NCI-H1694 treated with DMSO at 0.1 percent for 48 hours (cell line): ENCODE measurements at places on chromosomes 5 and 9.

GRCh38 chr5:122462486-122462885, 150.4 kb downstream of the SNCAIP start:
- DNase-seq = no peak

DNA sequence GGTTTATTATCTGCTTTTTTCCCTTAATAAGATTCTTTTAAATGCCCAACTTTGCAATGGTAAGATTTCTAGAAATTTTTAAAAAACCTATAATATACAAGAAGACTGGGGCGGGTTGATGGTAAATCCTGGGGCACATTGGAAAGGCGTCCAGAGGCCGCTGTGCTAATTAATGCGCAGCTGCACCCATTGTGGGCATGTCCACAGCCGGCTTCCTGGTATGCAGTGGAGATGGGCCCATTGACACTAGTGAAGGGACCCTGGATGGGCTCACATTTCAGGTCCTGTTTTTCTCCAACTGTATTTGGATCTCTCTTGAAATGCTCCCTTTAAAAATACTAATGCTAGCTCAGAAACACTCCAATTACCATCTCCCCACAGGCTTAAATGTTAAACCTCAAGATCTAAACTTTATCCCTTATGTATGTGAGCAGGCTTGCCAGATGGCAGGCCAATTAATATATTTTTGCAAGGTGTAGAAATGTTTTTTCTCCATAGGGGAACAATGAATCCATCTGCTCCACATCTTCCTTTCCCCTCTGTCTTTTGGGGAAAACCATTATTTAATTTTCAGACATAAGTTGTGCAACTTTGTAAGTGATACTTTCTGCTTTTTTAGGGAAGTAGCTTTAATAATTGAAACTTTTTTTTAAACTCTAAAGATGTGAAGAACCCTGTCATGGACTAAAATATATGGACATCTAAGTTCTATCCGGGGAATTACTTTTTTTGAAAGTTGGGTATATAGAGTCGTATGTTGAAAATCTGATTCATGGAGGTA, 177.3 kb downstream of the CD180 start:
- DNase-seq = no peak

DNA sequence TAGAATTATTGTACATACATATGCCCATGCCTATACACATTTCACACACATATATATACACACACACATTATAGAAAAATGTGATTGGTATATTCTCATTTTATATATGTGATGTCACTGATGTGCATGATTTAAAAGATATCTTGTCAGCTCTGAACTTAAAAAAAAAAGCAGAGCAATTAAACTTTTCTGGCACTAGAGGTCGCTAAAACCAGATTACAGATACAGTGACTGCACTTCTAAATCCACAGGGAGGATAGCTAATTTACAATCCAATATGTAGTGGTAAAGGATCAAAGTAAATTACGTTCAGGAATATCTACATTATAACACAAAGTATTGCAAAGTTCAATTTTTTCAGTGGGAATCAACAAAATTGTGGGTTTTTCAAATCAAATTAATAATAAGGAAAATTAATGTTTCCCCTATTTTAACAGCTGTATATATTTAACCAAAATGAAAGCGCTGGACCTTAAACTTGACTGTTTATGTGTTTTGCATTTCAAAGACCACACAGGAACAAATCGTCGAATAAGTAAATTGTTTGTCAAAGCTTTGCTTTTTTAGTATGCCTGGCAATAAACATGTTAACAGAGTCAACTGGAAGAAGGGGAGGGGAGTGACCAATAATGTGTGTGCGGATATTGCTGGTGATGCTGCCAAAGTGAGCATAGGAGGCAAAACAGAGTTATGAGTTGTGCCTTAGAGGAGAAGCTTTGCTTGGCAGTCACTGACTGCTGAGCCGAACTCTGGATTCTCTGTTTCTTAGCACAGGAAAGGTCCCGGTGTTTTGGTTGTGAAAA, 1201.4 kb upstream of the C9orf72 start:
- peak; percentile 56 for DNase-seq

DNA sequence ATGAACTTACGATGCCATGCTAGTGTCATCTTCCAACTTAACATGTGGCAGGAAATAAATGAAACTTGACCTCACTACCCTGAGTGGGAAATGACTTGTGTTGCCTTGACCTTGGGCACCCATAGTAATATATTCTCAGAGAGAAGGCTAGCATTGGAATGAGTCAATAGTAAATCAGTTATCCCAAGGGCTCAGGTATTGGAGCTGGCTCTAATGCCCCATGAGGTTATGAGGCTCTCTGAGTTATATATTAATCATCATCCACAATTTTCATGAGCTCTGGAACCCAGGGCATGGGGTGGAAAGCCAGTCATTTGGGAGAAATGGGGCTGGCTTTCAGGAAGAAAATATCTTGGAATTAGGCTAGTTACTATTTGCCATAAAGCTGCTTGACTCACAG, 42.4 kb upstream of the SMIM32 start:
- no peak for DNase-seq

- DNase-seq = no peak
These were observed 235.7 kb downstream of the ICE1 start for GRCh38 chr5:5658226-5658625.

DNA sequence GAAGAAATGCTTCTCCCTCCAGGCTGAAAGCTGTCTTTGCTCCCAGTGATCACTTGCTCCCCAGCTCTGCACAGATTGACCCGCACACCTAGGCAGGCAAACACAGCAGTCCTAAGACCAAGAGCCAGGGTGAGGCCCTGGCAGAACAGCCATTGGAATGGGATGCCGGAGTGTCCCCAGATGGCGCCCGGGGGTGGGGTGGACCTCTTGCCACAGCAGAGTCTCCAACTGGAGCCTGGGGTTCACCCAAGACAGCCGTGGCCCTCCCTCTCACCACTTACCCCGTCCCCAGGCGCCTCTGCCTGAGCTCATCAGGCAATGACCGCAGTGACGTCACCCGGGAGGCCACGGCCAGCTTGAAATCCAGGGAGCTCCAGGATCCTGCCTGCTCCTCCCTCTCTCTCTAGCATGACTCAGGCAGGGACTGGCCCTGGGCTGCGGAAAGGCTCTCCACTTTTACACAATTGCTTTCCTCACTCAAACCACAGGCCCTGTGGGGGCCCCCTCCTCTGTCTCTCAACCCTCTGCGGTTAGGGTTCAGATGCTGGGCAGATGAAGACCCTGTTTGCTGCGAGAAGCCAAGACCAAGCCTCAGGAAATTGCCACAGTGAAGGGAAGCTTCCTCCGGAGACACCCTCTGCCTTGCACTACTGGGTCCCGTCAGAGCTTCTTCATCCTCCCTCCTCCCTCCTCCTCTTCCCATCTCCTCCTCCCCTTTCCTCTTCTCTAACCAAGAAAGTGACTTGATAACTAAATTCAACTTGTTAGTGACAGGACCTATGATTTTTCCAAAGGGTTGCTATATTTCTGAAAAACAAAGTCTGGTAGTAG, 24.3 kb upstream of the PTGES start:
- peak; percentile 9 for DNase-seq

DNA sequence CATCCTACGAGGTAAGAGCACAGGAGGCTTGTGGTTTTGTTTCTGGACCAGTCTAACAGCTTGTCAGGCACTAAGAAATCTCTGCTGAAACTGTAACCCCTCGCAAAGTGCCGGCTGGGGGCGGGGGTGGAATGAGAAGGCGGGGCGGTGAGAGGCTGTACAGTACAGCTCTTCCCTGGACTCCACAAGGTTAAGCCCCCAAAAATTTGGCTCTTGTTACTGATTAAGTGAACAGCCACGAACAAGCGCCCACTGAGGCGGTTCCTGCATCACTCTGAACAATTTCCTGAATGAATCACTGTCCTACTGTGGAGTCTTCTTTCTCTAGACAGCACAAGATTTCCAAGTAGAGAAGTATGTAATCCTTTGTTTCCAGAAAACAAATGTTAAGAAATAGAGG, 6.8 kb downstream of the FBP2 start:
- DNase-seq = no peak

DNA sequence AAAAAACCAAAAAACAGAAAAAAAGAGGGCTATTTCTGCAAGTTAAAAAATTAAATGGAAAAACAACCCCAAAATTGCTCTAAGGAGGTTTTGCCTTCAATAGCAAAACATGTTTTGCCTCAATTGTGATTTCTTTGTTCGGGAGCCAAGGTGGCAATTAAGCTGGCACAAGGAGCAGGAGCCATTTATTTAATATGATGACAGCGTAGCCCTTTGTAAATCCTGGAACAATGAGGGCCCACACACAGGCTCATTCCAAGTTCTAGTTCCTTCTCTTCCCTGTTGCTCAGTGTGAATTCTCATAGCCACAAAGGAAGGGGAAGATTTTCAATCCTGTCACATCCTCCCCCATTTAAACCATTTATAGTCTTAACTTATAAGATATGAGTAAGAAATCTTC, 353.2 kb downstream of the PDE4D start:
- DNase-seq = no peak

- peak; percentile 5 for DNase-seq
These were observed 186.9 kb downstream of the RGS3 start for GRCh38 chr9:113650207-113651131.

GRCh38 chr9:113640418-113640817, 176.9 kb downstream of the RGS3 start:
- DNase-seq = no peak

GRCh38 chr5:54388811-54389210, 66.7 kb upstream of the HSPB3 start:
- DNase-seq = no peak

GRCh38 chr5:80083101-80083890, 48.1 kb downstream of the THBS4 start:
- DNase-seq = peak; percentile 74

GRCh38 chr5:144036476-144036875, 134.0 kb downstream of the YIPF5 start:
- no peak for DNase-seq

GRCh38 chr9:97470076-97470475, 31.4 kb upstream of the TMOD1 start:
- peak; percentile 7 for DNase-seq

DNA sequence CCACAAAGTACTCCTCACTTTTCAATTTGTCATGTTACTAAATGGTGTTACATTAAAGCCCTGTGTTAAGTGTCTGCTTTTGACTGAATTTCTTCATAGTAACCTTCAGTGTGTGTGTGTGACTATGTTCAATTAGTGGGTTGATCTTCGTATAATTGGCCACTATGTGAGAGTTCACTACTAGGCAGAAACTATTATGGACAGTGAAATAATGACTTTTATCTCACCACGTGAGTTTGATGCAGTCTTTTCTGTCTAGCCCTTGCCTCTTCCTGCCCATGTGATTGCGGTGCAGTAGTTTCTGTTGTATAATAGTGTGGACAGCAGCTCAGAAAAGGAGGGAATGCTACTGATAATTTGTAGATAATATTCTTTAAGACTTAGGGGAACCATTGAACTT, 1.8 kb upstream of the MAML1 start:
- DNase-seq = no peak

DNA sequence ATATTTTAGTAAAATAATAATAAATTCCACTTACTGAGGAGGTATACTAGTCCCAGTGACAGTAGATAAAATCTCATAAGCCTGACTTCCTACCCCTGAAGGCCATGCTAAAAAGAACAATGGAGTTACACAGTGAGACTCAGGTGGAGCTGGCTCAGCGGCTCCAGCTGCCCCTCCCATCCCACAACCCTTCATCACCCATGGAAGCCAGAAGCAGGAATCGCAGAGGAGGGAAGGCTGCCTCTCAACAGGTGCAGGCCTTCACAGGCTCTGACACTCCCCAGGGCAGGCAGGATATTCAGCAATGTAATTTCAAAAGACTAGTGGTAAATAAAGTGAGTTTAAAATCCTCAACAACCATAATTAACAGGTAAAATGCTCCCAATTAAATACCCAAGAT, 67.5 kb downstream of the FANCC start:
- no peak for DNase-seq

- DNase-seq = no peak
These were observed 25.9 kb upstream of the IL17B start for GRCh38 chr5:149404746-149405549.

GRCh38 chr5:32627219-32627870, 42.0 kb downstream of the SUB1 start:
- no peak for DNase-seq

DNA sequence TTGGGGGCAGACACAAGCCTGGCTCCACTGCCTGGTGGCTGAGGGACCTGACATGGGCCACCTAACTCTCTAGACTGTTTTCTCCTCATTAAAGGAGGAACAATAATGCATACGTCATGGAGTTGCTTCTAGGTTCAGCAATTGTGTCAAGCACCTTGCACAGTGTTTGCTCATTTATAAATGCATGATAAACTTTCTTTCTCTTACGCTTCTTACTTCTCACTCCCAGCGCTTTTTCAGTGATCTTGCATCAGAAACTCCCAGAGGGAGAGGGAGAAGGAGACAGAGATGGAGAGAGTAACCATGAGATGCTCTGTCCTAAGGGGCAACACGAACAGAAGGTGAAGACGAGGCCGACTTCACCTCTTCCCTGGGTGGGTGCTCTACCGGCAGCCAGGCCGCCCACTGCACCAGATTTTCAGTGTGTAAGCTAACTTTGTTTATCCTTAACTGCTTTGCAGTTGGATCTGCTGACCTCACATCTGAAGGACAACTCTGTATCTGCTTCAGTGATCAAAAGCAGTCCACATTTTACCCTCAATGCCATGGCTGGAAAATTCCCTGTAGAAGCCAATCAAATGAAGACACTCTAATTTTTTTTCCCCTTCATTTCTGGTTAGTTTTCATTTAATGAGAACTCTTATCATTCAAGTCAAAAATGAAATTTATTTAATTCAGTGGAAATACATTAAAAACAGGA, 35.3 kb downstream of the MED27 start:
- DNase-seq = no peak

GRCh38 chr5:111135946-111136345, 43.8 kb downstream of the WDR36 start:
- no peak for DNase-seq

- DNase-seq = no peak
These were observed 21.7 kb upstream of the PCAT7 start for GRCh38 chr9:94533155-94533554.

- no peak for DNase-seq
These were observed 34.3 kb downstream of the PCA3 start for GRCh38 chr9:76798527-76798926.

DNA sequence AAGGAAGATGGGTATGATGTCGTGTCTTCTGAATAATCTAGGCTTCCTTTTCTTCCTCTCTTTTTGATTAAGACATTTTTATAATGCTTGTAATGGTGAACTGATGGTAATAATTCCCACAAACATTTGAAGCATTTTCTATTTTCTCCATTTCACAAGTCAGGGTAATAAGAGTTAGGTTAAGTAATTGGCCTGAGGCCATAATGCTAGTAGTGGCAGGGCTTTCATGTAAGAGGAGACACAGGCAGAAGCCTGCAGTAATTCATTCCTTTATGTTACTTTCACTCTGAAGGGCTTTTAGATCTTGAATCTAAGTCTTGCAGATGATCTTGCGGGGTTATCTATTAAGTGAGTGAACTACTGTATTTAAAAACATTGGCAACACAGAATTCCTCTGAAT, 374.9 kb downstream of the MAT2B start:
- DNase-seq = no peak

- DNase-seq = no peak
These were observed 577 bp downstream of the RNF145 start for GRCh38 chr5:159208514-159209437.
